ENCODE measurements at places on chromosomes 7 and 10.

DNA sequence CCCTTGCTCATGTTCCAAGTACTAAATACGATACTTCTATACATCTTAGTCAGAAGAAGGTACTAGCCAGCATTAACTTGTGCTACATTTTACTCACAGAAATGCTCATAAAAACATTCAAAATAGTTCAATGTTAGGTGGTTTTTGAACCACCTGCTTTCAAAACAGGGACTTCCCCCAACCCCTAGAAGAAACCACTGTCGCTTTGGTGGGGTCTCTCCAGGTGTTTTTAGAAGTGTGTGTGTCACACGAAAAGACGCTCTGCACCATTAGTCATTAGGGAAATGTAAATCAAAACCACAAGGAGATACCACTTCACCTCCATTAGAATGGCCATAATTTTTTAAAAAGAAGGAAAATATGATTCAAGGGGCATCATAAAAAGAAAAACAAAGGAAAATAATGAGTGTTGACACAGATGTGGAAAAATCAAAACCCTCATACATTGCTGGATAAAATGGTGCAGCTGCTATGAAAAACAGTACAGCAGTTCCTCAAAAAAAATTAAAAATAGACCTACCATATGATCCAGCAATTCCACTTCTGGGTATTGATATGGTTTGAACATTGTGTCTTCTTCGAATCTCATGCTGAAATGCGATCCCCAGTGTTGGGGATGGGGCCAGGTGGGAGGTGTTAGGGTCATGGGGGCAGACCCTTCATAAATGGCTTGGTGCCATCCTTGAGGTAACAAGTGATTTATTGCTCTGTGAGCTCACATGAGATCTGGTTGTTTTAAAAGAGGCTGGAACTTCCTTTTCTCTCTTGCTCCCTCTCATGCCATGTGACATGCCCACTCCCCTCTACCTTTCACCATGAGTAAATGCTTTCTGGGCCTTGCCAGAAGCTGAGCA, 74.2 kb downstream of the MALSU1 start:
- no peak for DNase-seq

GRCh38 chr7:48140001-48140681, 31.1 kb upstream of the ABCA13 start:
- DNase-seq = no peak

DNA sequence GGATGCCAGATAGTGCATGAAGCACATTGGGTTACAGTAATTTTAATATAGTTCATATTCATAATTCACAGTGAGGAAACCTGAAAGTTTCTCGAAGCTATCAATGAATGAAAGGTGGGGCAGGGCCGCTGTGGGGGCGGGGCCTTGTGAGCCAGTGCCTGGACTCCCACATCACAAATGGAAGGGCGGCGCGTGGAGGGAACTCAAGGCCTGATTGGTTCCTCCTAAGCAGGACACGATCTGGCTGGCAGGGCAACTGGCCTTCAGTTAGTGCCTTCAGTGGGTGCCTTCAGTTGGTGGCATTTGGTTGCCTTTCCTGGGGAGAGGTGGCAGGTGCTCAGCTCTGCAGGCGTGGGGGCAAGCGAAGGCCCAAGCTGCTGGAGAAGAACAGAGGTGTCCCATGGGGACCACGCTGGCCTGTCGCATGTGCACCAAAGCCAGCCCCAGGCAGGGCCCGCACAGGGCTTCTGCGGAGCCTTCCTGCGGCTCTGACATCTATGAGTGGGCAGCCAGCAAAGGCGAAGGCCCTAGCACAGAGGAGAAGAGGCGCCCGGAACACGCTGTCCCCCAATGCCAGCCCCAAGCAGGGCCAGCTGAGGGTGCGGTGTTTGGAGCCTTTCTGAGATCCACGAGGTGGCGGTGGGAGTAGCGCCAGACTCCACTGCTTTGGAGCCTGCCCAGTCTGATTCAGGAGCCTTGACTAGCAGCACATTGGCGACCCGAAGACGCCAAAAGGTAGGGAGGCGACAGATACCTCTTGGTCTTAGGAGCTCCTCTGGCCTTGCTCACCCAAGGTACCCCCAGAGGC, 118.0 kb upstream of the PDSS1 start:
- no peak for DNase-seq

DNA sequence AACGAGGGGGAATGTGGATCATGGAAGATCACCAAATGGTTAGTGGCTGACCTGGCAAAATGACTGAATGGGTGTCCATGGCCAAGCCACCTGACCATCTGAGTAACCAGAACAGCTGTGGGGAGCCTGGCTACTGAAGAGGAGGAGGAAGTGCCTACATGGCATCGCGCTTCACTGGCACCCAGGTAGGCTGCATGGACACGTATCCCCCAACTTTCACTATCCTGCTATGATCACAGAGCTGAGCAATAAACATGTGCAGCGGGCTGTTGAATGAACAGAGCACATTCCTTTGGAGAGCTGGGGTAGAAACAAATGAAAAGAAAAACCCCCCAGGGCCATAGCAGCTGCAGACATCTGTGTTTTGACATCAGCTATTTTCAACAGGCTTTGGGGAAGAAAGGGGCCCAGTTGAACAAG, 6.5 kb downstream of the AKR1B1 start:
- DNase-seq = peak; percentile 51

GRCh38 chr10:370449-370825, 235.2 kb downstream of the ZMYND11 start:
- no peak for DNase-seq

DNA sequence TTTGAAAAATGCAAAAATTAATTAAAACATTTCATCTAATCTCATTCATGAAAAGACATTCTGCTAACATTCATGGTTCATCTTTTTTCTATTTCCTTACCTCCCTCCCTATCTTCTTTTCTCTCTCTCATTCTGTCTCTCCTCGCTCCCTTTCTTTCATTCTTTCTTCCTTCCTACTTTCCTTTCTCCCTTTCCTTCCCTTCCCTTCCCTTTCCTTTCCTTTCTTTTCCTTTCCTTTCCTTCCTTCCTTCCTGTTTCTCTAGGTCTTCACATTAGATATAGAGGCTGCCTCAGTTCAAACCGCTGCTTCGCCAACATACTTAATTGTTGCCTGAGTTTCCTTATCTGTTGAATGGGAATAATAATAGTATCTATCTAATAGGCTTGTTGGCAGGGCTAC, 21.9 kb downstream of the SFRP4 start:
- no peak for DNase-seq

GRCh38 chr10:132927824-132928223, 14.5 kb downstream of the CFAP46 start:
- DNase-seq = no peak

DNA sequence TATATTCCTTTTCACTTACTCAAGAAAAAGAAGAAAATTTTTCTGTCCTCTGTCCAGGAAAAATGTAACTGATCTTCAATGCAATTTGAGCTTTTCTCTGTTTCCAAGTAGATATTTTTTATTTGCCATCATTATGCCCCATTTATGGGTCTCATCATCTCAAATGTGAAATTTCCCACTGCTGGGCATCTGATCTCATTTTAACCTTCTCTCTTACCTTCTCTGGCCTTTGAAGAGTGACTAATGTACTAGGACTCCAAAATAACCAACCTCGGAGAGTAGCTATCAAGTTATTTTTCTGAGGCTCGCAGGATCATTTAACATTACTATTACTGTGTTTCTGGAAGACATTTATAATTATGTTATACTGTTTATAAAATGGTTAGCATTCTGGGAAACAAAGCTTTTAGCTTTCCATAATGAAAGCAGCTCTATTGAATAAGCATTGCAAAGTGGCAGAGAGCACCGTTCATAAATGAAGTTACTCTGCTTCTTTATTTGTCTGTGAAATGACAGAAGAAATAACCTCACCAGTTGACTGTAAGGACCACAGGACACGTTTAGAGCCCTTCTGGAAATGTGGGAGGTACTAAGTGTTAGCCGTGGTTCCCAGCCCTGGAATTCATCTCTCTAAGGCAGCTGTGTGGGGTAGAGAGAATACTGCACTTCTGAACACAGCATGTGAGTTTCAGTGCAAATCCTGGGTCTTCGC, 33.3 kb upstream of the NMT2 start:
- DNase-seq = no peak

GRCh38 chr7:24455813-24456525, 117.3 kb upstream of the PALS2 start:
- no peak for DNase-seq

DNA sequence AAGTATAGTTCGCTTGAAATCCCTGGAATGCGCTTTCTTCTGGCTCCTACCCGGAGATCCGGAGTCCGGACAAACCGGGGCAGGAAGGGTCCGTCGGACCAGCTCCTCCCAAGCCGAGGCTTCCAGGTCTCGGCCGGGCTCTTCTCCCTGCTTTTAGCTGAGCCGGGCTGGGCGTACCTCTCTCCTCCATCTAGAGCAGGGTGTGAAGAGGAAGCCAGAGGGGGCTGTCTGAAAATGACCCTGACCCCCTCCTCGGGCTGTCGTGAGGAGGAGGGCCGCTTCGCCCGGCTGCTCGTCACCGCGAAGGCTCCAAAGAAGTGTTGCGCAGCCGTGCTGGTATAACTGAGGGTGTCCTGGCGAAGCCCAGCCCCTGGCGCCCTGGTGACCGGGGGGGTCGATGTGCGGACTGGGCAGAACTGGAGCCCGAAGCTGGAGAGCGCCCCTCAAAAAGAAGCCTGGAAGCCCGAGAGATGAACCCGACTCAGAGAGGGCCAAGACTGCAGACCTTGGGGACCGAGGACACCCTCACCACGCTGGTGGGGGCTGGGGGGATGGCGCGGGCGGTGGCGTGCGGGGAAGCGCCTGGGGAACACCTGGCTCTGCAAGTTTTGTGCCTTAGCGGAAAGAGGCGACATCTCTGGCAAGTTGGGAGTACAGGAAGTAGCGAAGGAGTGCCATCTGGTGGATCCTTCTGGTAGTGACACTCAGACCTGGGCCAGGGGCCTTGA, 5.7 kb downstream of the KAZALD1 start:
- DNase-seq = peak; percentile 61

- DNase-seq = no peak
Observed at GRCh38 chr10:80583685-80584084, 46.0 kb downstream of the SH2D4B start.

- no peak for DNase-seq
Observed at GRCh38 chr10:78890506-78890905, 178.3 kb upstream of the ZMIZ1 start.

DNA sequence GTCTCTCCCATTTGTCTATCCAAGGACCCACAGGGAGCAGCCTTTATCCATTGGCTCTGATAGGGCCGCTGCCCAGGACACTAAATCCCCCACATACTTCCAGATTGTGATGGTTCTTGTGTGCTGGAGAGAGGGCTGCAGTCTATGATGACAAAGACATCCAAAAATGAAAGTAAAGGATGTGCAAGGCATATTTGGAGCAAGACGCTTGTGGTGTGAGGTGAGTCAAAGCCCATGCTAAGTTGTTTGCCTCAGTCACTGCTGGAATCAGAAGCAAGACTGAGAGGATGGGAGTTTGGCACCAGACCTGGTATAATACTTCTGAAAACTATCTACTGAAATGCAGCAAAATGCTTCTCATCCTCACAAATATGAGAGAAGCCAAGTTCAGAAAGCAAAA, 22.7 kb downstream of the ZNF22 start:
- DNase-seq = no peak

- no peak for DNase-seq
Observed at GRCh38 chr7:93751421-93751820, 139.1 kb downstream of the TFPI2 start.

DNA sequence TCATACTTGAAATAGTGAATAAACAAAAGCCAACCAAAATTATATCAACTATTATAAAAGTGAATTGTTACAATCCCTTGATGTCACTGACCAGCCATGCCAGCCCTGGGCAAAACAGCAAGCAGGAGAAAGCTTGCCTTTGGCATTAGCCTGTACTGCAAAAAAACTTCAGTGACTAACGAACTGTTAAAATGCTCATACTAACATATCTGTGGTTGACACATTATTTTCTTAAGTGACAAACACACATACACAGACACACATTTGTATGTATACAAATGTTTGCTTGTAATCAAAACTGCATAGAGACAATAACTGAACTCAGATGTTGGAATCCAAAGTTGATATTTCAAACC, 29.5 kb downstream of the CHCHD3 start:
- no peak for DNase-seq

DNA sequence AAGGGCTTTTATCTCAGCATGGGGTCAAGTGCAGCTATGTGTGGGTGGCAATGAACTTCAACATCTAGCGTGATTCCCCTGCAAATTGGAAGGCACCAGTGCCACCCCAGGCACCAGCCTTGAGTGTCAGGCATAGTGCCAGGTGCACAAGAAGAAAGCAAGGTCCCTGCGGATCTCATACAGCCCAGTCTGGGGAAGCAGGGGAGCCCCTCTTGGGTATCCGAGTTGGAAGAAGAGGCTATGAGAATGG, 269.0 kb downstream of the RPS24 start:
- no peak for DNase-seq

DNA sequence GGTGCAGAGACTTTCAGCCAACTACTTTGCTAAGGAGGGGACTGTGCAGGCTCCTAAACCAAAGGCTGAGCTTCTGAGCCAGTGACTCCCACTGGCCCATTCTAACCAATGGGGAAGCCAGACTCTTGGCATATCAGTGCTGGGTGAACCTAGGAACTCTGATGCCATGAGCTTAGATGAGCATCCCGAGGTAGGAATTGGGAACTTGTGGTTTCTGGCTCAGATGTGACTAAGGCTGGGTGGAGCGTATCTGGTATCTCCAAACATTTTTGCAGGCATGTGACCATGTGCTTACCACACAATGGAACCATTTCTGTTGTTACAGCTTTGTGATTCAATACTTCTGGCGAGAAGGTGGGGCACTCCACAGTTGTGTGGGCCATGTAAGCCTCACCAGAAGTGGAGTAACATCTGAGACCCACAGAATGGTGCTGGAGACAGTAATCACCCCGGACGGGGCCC, 2.5 kb upstream of the AVPI1 start:
- no peak for DNase-seq

- no peak for DNase-seq
Observed at GRCh38 chr7:148211740-148212151, 378.8 kb upstream of the C7orf33 start.

GRCh38 chr7:41122256-41122987, 580.5 kb downstream of the INHBA start:
- DNase-seq = no peak

GRCh38 chr7:13049946-13050345, 362.5 kb downstream of the ARL4A start:
- DNase-seq = no peak

GRCh38 chr7:1140476-1141104, 19.4 kb downstream of the ZFAND2A start:
- DNase-seq = no peak

DNA sequence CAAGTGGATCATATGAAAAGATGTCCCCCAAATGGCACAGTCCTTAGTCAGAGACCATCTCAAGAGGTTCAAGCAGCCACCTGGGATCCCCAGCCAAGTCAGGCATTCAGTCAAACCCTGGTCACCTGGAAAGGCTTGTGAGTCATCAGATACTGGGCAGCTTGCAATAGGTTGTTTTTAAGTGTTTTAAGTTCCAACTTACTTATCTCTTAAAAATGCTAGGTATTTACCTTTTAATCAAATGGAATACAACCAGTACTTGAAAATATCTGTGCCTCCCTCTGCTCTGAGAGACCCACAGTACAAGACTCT, 262.2 kb downstream of the WDR11 start:
- DNase-seq = no peak

GRCh38 chr7:74230446-74231231, 20.8 kb downstream of the LAT2 start:
- no peak for DNase-seq
